ENCODE measurements at places on chromosomes 6 and 20. TPM values are rescaled to one million over a fixed set of nuclear protein-coding genes. Genes with fewer than 3 reads are reported as not detected.

PROKR2 gene
- 0.74 TPM for total RNA-seq

STX11 gene
- not detected for total RNA-seq

ADGRB3 gene
- total RNA-seq: 0.22 TPM

- DNase-seq: no peak
Observed at GRCh38 chr6:24004659-24005058, 121.4 kb upstream of the NRSN1 start.

ZNF318 gene
- 8.1 TPM for total RNA-seq

DNA sequence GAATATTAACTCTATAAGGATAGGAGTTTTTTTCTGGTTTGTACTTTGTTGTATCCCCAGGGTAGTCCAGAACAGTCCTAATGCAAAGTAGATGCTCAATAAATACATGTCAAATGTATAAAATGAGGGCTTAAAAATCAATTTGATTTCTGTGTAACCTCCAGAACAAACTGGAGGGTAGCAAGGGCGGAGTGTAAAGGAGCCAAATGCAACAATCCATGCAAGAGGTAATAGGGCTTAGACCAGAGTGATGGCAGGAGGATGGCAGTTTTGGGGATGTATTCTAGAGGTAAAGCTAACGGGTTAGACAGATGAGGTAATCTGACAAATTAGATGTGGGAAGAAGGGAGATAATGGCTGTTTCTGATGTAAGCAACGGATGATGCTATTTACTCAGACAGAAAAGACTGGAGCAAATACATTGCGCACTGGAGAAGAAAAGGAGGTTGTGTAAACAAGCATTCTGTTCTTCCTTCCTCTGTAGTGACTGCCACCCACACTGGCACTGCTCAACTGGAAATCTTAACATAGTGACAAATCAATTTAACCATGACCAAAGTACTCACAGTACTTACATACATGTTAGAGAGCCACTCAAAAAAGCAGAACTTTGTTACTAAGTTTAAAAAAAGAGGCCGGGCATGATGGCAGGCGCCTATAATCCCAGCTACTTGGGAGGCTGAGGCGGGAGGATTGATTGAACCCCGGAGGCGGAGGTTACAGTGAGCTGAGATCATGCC is 2.0 kb downstream of the ZNF318 start:
- DNase-seq: no peak

GRCh38 chr6:26270486-26270861 is 94.5 kb upstream of the BTN3A2 start:
- DNase-seq: no peak

Measured in H7 (cell line).